ENCODE measurements at places on chromosomes 3 and 15.

GRCh38 chr15:78055919-78056713 lies 21.4 kb downstream of the TBC1D2B start:
- no peak for DNase-seq

DNA sequence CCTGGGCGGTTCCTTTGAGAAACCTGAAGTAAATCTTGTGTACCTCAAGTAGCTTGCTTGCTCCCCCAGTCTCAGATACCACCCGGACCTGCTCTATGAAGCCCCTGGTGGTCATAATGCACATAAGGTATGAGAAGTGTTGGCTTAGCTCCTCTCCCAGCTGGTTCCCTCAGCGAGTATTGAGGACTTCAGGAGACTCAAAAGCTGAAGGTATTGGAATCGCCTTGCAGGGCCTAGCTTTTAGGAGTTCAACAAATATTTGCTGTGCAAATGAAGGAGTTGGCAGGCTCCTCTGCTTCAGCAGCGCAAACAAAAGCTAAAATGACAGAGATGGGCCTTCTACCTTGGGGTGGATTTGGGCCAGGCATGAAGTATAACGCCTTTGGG lies 1.7 kb downstream of the CMTM8 start:
- DNase-seq: peak; percentile 28

DNA sequence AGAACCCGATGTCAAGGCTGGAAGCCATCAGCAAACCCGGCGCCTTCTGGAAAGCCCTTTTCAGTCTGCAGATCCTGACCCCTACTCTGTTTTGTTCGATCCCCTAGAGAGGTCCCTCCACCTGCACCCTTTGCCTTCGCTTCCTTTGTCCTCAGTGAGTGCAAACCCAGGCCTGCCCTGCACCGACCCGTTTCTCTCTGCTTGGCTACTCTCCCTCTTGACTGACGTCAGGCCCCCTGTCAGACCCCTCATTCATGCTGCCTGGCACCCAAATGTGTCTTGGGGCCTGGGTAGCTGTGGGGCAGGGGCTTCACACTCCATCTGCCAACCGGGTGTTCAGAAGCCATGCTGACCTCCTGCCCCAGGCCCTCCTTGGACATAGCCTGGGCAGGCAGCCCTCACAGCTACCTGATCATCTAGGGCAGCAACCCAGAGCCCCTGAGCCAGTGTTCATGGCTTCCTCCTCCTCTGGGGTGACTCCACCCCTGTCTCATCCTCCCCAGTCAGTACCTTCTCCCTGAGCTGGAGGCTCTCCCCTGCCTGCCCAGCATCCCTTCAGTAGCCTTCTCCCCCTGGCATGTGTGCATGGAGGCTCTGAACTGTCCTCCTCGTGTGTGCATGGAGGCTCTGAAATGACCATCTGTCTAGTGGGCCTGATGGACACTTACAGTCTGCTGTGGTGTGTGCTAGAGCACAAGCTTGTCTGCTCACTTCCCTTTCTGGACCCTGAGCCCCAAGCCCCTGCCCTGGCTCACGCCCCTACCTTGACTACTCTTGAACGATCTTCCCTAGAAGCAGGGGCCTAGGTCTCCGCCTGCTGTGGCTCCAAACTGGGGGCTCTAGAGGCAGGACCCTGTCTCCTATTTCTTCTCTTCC lies 69.4 kb downstream of the EXOG start:
- no peak for DNase-seq

GRCh38 chr3:22263042-22263441 lies 512.0 kb upstream of the ZNF385D start:
- no peak for DNase-seq

DNA sequence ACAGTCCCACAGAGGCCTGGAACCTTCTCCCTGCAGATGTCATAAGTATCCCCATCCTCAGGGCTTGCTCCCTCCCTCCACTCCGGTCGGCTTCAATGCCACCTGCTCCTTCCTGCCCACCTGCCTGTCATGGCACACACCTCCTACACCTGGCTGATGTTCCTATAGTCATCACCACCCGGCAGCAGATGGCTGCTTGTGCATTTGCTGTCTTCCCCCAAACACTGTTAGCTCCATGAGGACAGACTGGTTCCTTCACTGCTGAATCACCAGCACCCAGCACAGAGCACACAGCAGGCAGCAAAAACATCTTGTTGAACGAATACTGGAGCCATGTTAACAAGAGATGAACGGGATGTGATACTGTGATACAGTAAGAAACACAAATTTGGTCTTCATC lies 14.8 kb downstream of the TARS3 start:
- DNase-seq: peak; percentile 2

- no peak for DNase-seq
Measured at GRCh38 chr3:69448877-69449276, 63.0 kb upstream of the FRMD4B start.

- no peak for DNase-seq
Measured at GRCh38 chr3:144626835-144627234, 655.2 kb downstream of the DIPK2A start.

- no peak for DNase-seq
Measured at GRCh38 chr3:84442533-84442932, 516.3 kb upstream of the CADM2 start.

All from NCI-H510A treated with DMSO at 0.1 percent for 48 hours (cell line).